T-helper 9 cell (primary cell): ENCODE measurements at places on chromosomes 1 and 21.

DNA sequence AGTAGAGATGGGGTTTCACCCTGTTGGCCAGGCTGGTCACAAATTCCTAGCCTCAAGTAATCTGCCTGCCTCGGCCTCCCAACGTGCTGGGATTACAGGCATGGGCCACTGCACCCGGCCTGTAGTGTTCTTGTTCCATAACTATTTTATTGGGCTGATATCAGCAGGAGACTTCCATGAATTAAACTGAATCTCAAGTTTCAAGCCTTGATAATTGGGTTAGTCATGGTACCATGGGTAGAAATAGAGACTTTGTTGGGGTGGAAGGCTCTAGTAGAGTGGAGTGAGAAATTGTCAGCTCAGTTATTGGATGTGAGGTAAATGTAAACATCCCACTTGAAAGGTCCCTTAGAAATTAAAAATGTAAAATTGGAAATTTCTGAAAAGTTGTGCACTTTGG, 419.1 kb downstream of the ADGRL2 start:
- no peak for DNase-seq

DNA sequence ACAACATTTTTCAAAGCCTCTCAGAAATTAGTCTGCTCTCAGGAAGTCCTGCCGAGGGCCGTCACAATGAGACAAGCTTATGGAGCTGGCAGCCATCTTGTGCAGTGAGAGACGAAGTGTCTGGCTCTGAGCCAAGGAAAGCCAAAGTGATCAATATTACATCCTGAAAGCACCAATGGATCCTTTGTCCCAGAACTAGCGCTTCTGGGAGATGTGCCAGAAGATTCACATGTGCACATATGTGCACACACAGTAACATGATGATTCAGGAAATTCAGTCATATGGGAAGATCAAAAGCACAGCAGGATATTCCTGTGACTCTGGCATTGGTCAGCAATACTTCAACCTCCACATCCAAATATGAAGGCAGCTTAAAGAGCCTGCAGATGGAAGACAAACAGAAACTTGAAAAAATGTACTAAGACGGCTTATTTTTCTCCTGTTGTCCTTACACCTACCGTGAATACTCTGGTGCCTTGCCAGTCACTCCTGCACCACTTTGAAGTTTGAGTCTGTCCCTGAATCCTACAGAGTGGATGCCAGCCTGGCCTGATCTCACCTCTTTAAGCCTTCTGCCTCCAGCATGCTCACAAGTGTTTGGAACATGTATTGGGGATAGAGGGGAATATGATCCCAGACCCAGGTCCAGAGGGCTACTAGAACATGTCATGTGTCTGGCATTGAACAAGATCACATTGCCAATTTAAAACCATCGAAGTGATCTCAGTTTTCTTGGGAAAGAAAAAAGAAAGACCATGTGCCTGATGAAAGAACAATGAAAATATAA, 44.5 kb upstream of the PRRX1 start:
- DNase-seq: no peak

GRCh38 chr1:244104309-244105060, 53.4 kb downstream of the ZBTB18 start:
- DNase-seq: no peak

- DNase-seq: no peak
Measured at GRCh38 chr1:81670286-81670685, 130.4 kb upstream of the ADGRL2 start.

DNA sequence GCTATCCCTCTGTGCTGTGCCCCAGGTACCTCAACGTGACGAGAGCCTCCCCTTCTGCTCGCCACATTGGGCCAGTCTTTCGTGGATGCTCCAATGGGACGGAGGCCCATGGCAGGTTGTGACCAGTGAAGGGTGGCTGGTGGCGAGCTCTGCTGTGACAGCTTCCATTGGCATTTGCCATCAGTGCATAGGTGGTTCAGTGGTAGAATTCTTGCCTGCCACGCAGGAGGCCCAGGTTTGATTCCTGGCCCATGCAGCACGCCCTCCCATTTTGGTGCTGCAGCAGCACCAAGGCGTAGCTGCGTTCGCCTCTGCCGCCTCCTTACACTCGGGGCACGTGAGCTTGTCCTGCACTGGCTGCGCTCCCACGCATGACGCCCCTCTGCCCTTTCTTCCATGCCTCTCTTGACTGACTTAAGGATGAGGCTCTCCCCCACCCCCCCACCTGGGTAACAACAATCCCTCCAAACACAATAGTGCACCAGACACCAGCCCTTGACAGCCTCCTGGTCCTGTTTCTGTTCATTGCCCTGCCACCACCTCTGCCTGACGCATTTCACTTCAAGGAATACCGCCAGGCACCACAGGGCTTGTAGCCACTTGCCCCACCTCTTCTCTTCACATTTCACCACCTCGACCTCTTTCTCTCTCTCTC, 24.7 kb upstream of the FCGR2A start:
- DNase-seq: no peak

DNA sequence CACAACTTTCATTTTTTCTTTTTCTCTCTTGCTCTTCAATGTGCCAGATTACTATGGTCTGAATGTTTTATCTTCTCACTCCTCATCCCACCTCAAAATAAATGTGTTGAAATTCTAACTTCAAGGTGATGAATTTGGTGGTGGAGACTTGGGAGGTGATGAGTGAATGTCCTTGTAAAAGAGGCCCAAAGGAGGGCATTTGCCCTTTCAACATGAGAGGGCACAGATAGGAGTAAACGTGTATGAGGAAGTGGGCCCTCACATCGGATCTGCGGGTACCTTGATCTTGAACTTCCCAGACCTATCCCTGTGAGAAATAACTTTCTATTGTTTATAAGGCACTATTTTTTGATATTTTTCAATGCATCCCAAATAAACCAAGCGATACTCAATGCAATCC, 412.3 kb upstream of the ADGRL2 start:
- no peak for DNase-seq

- DNase-seq: no peak
Measured at GRCh38 chr1:27650171-27650538, 15.2 kb upstream of the FGR start.

- DNase-seq: peak; percentile 53
Measured at GRCh38 chr1:181166377-181167196, 78.1 kb downstream of the IER5 start.

DNA sequence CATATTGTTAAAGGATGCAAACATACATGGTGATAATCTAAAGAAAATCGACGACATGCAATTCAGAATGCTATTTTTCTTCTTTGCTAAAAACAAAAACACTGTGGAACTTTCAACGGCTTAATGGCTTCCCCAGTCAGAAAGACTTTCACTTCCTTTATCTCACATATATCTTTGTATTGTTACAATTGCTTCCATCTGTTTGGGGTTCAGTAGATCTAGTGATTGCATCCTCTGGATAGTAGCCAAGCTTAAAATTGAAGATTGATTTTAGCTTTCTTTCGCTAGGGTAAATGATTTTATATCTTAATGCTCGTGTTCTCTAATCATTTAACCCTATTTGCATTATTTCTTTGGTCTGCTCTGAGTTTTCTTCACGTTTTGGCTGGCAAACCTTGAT, 31.8 kb upstream of the ADAMTS1 start:
- no peak for DNase-seq

- DNase-seq: no peak
Measured at GRCh38 chr1:199422206-199422605, 605.3 kb upstream of the NR5A2 start.

- no peak for DNase-seq
Measured at GRCh38 chr1:110305900-110306420, 33.2 kb upstream of the RBM15 start.

GRCh38 chr1:200035397-200035955, 8.0 kb downstream of the NR5A2 start:
- DNase-seq: no peak

- no peak for DNase-seq
Measured at GRCh38 chr1:8113262-8114220, 87.4 kb upstream of the ERRFI1 start.

DNA sequence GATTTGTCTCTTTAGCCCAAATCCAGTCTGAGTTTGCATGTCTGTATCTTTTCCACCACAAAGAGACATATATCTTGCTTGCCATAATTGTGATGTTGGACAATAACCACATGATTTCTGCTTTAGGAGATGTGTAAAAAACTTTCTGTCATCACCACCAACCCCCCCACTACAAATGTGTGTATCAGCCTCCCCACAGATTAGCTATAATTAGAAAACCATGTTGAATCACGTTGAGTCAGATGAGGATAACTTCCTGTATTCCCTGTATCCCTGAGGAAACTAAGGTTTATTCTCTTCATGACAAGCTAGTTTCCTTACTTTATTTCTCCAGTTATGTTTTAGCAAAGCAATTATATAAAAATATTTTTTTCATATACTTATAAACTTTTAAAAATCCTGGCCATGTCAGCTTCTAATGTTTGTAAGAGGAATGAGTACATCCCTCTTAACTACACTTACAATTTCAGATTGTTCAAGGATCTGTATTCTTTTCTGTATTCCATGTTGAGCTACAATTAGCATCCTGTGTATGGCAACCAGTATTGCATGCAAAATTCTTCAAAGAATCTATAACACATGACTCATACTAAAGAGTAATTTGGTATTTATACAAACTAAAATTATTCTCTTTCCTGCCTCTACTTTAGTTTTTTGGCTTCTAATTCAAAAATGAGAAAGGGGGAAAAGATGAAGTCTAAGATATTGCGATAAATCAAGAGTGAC, 143.0 kb downstream of the FMN2 start:
- DNase-seq: no peak

GRCh38 chr1:18817795-18818435, 41.5 kb downstream of the TAS1R2 start:
- no peak for DNase-seq

DNA sequence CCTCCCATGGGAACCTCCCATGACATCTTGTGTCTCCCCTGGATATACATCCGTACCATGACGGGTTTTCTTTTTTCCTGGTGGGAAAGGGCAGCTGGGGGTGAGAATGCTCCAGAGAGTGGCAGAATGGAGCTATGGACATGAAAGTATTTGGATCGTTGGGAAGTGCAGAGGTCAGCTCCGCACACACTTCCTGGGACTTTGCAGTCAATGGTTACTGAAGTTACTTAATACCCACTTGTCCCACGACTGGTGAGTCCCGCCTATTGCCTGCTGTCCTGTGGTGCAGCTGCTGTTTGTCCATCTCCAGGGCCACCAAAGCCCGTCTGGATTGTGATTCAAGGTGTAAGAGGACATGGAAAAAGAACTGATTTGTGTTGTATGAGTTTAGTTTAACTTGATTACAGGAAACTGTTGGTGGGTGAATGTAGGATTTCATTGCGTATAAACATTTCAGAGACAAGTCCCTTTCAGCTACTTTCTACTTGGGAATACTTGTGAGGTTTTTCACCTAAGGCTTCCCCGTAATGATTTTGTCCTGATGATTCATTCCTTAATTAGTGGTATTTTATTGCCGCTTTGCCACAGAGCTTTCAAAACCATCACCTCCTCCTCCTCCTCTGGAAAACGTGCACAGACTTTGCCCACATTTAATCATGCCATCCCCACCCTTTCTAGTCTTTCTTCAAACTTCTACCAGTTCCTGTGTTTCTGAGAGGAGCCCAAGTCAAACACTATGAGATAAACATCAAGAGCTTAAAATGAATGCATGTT, 308.8 kb downstream of the KIF26B start:
- DNase-seq: no peak

- no peak for DNase-seq
Measured at GRCh38 chr1:29555043-29555620, 318.8 kb downstream of the PTPRU start.

- no peak for DNase-seq
Measured at GRCh38 chr1:53142226-53142853, at the start of gene SLC1A7. SLC1A7 (minus strand) TSS chr1:53142638; CDS start chr1:53142449, 189 bp downstream.

GRCh38 chr1:93578911-93579825, 102.5 kb downstream of the BCAR3 start:
- no peak for DNase-seq

- no peak for DNase-seq
Measured at GRCh38 chr1:61432616-61433388, 292.1 kb downstream of the TM2D1 start.

DNA sequence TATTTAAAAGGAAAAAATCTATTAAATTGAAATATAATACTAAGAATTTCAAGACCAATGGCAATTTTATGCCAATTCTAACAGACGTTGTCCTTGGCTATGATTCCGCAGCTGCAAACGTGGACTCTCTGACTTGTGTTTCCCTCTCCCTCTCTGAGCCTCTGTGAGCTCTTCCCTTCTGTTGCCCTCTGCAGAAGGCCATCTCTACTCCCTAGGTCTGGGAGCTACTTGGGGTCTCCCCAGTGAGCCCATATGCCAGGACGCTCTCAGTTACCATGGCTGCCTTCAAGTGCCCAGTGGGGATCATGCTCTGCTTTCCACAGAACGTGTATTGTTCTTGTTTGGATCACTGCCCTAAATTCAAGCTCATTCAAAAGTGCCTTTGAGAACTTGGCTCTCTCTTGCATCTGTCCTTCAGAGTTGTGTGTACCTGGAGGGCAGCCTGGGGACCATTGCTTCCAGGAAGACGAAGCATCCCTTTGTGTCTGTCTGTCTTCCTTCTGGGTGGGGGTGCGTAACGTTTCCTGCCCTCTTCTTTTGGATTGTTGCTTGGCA, 97.5 kb upstream of the TSPAN2 start:
- DNase-seq: no peak

GRCh38 chr1:36988321-36988720, 46.0 kb downstream of the GRIK3 start:
- no peak for DNase-seq

- peak; percentile 84 for DNase-seq
Measured at GRCh38 chr21:45615145-45615711, 28.3 kb upstream of the PCBP3 start.

GRCh38 chr1:77542813-77543420, 139.5 kb downstream of the ZZZ3 start:
- no peak for DNase-seq

GRCh38 chr1:175150596-175151319, 41.8 kb downstream of the KIAA0040 start:
- no peak for DNase-seq

DNA sequence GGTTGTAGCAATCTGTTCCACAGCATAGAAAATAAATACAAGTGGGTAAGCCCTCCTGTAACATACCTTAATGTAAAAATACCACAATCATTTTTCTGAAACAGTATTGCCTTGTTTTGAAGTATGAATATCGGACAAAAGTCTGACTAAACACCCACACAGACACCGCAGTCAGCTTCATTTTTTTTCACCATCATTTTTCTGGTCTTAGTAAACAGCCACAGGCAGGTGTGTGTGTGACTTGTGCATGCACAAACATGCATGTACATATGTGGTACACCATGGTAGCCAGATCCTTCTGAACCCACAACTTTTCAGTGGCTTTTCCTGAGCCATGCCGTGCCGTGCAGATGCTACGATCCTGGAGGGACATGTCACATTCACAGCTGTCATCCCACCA, 261.7 kb downstream of the PCP4 start:
- DNase-seq: no peak

- no peak for DNase-seq
Measured at GRCh38 chr1:212459656-212460055, 26.9 kb downstream of the NENF start.

- no peak for DNase-seq
Measured at GRCh38 chr1:10105484-10105883, 72.7 kb downstream of the UBE4B start.

GRCh38 chr1:245397771-245398170, 243.0 kb downstream of the KIF26B start:
- no peak for DNase-seq
